D721Med (cell line): ENCODE measurements at places on chromosomes 2 and 18.

DNA sequence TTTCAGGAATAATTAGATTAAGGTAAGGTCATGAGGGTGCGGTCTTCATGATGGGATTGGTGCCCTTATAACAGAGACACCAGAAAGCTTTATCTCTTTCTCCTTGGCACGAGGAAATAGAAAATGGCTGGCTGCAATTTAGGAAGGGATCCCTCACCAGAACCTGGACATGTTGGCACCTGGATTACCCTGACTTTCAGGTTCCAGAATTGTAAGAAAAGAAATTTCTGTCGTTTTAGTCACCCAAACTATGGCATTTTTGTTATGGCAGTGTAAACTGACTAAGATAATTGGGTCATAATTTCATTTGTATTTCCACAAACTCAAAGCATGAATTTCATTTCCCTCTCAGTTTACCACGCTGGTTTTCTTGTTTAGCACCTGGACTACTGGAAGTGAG, 473.6 kb downstream of the PTH2R start:
- DNase-seq = no peak

DNA sequence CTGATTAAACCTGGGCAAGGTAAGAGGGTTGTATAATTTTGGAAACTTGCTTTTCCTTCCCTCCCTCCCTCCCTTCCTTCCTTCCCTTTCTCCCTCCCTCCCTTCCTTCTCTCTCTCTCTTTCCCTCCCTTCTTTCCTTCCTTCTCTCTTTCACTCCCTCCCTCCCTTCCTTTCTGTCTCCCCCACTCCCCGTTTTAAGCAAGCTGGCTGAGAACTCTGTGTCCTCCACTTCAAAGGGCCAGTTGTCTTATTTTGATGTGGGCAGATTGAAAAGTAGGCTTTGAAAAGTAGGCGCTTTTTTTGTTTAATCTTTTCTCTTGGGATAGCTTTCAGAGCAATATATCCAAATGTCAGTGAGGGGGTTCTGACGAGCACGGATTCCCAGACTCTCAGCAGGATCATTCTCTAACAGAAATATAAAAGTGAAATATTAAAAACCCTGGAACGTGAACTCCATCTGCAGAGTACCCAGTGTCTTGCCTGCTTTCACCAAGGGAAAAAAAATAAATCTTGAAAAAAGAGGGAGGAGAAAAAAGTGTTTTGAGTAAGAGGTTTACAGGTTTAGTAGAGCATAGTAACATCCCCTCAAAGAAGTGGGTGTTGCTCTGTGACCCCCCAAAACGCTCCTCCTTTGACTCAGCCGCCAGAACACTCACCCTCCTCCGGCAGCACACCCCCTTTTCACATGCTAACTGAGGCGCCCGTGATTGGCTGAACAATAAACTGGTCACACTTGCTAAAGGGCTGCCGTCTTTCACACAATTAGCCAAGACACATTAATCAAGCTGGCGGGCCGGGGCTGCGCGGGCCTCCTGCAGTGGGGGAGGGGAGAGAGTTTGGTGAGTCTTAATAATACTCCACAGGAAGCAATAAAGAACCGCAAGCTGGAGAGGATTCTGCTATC, 52.2 kb downstream of the CDK15 start:
- no peak for DNase-seq

GRCh38 chr18:48529796-48530195, 9.0 kb upstream of the CTIF start:
- no peak for DNase-seq

- DNase-seq = no peak
These were observed 1294.1 kb upstream of the CHAC2 start for GRCh38 chr2:52473526-52473925.

DNA sequence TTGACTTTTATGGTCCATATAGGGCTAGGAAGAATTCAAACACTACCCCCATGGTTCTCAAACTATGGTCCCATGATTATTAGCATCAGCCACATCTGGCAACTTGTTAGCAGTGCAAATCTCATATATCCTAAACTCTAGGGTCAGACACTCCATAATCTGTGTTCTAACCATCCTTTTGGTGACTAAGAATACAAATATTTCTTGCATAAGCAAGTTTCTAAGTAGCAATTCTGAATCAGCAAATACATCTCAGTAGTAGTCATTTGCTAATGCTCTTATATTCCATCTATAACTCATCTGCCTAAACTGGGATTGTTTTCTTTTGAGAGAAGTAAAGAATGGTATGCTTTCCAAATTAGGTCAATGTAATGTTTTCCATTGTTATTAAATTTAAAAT, 447.3 kb downstream of the TMX3 start:
- no peak for DNase-seq

- no peak for DNase-seq
These were observed 550 bp upstream of the SFXN5 start for GRCh38 chr2:73072129-73072395.

DNA sequence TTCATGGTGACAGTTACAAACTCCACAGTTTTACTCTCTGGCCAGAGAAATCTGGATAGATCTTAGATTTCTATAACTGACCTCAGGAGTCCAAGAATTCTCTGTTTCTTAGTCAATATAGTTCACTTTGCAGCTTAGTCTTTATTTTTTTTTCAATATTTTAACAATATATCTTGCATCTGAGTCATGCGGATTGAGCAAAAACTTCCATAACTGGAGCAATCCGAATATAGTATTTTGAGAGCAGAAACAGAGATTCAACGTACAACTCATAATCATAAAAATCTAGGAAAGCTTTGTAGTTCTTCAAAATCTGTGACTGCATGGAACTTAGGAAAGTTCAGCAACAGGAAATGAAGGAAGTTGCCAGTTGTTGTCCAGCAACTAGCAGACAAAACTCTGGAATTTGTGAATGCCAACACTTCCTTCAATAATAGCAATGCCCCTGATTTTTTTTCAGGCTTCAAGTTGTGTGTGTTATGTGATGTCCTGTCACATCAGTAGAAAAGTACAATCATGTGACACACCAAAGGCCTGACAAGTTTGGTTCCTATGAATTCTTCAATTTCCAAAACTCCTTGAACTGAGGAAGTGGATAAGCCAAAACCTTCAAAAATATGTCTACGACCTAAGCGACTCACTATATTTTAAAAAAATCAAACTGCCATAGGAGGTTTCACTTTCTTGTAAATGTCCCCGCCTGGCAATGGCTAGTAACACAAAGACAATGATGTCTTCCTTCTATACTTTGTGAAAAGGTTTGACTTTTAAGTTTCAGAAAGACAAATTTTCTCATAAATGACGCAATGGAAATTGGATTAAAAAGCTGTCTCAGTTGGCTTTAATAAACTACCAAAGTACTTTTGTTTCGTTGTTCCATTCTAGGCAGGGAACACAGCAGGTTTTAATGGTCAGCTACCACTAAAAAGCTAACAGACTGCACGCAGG, 510.6 kb downstream of the ERBB4 start:
- DNase-seq = no peak

DNA sequence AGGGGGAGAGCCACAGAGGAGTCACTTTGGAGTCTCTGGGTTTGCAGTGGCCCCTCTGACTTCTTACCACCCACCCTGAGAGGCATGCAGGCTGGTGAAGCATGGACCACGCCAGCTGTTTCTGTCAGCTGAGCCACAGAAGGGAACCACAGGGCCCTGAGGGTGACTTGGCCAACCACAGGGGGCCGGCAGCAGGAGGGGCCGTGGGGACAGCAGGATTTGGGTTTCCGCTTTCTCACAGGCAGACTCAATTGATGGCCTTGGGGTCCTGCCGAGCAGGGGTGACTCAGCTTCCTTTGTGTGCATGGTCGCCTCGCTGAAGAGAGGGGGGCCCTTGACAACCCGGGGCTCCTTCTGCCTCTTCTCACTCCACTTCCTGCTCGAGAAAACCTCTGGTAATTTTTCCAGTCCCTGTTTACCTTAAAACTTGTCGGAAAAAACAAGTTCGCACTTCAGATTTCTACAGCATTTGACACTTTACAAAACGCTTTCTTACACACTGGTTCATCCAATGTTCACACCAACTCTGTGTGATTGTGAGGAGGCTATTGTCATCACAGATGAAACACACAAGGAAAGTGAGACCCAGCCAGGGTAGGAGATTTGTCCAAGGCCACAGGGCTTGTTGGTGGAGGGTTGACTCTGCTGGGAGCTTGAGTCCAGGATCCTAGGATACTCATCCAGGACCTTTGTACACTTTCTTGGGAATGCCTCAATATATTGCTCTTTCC, 311.2 kb downstream of the LPIN1 start:
- no peak for DNase-seq

DNA sequence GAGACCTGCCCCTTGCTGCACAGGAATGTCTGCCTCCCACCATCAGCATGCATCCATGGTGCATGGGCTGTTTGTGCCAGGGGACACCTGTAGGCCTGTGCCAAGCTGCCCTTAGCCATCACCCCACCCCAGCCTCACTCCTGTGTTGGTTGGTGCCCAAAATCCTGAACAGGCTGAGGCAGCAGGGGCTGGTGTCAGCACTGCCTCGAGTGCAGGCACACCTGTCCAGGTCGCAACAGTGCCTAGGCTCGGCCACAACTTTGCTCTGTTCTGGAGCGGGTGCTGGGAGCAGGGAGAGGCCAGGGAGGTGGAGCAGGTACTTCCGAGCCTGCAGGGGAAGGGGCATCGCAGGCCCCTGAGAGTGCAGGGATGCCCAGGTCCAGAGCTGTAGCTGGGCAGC, 69.1 kb downstream of the SRBD1 start:
- no peak for DNase-seq

DNA sequence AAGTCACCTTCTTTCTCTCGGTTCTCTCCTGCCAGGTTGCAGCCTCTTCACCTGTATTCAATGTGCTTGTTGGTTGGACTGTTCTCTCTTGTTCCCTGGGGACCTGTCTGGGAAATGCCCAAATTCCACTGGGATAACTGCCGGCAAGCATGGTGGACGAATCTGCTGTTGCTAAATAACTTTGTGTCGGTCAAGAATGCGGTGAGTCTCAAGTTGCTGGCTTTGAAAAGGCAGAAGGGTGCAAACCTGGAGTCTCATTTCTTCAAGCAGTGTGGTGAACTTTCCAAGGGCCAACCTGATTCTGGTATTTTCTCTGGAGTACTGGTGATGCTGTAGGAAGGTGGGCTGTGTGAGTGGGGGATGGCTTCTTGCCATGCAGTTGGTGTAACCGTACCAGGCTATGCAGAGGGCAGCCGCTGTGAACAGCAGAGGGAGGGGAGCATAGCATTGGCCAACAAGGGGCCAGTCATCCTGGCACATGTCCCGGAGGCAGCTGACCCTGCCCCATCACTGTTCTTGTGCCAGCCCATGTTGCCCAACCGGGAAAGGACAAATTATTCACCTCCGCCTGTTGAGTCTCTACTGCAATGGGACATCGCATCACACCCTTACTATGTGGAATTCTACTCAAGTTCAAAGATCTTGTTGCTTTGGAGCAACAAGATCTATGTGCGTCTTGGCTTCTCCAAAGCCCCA, 88.1 kb upstream of the SEC11C start:
- DNase-seq = no peak
